CD4-positive, alpha-beta T cell treated with Interleukin-4 for 4 hours (primary cell): ENCODE measurements at places on chromosomes 1 and 21.

- peak; percentile 43 for DNase-seq
These were observed 3.0 kb upstream of the SOD1 start for GRCh38 chr21:31656199-31657095.

- DNase-seq, result no peak
These were observed 139.6 kb downstream of the BRINP2 start for GRCh38 chr1:177310326-177310725.

GRCh38 chr1:237672748-237673147 lies 218.0 kb downstream of the ZP4 start:
- DNase-seq, result no peak

DNA sequence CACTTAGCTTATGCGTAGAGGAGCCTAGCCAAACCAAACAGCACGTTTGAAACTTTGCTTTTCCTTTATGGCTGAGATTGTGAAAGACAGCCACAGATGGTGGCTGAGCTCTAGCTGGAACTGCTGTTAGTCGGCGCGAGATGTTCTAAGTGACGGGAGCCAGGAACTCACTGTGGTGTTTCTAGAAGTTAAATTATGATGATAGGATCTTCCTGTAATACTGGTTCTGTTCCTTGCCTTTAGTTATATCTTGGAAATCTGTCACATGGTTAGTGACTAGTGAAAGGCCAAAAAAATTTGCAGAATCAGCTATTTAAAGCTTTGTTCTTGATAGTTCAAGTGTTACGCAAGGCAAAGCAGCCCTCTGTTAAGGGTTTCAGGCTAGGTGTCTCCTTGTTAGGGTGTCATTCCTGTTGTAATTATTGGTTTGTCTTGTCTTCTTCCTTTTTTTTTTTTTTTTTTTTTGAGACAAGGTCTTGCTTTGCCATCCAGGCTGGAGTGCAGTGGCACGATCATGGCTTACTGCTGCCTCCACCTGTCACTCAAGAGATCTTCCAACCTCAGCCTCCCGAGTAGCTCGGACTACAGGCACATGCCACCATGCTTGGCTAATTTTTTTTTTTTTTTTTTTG lies 22.6 kb downstream of the AK4 start:
- no peak for DNase-seq

- no peak for DNase-seq
These were observed 642.8 kb downstream of the USP25 start for GRCh38 chr21:16372586-16372985.

DNA sequence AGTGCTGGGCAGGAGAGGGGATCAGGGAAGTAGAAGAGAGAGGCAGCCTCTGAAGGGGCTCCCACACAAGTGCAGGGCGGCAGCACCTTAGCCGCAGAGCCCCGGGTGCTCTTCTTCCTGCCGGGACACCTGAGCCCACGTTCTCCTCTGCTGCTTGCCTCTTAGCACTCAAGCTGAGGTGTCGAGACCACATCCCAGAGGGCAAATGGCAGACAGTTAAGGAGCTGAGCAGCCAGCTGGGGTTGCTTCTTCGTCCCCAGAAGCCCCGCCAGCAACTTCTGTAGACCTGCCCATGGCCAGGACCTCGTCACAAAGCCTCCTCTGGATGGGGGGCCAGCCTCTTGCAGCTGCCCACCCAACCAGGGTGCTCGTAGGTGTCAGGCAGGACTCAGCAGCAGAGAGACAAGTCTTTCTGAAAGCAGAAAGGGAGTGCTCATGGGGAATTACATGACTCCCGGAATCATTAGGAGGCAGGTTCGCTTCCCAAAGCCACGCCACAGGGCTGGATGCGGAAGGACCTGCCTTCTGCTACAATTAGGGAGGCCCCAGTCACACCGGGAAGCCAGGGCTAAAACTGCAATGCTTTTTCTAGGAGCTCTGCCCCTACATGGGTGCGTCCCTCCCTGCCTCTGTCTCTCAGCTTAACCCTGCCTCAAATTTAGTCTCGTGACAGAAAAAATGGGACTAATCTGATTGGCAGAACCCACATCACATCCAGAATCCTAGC lies 141.4 kb upstream of the RAB4A start:
- peak; percentile 26 for DNase-seq

GRCh38 chr1:230031131-230031530 lies 35.9 kb upstream of the GALNT2 start:
- no peak for DNase-seq

- no peak for DNase-seq
These were observed 664.4 kb downstream of the LMO4 start for GRCh38 chr1:87993051-87993450.

GRCh38 chr21:33962290-33962689 lies 46.7 kb upstream of the ATP5PO start:
- no peak for DNase-seq

GRCh38 chr1:6116137-6116536 lies 64.0 kb downstream of the CHD5 start:
- no peak for DNase-seq

DNA sequence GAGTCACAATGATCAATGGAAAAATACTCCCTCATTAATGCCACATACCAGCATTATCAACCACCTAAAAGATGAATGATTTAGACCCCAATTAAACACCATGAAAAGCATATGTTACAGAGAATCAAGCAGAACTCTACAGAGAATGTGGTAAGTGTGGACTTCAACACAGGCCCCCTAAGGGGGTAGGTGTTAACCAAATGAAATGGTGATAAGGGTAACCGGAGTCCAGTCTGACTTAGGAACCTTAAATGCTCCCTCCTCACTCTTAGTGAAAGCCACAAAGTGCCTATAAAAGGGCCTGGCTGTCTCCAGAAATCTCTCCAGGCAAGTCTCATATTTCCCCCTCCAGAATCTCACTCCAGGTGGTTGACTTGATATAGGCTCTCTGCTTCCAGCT lies 149.2 kb upstream of the FOXD3 start:
- DNase-seq, result no peak

DNA sequence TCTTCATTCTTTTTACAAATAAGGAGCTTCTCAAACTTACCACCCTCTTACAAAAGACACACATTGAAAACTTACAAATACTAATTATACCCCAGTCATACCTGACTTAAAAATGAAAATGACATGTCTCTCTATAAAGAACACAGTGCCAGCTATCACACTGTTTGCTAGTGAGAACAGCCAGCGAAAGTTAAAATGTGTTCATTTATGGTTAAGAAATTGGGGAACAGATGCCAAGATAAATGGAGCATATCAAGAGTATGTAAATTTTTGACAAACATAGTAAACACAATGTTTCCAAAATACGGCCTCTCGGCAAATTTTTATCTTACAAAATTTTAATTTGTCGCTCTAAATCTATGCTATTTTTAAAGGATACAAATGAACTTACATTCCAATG lies 1422.9 kb downstream of the KCNT2 start:
- no peak for DNase-seq

- no peak for DNase-seq
These were observed 168.5 kb downstream of the ACTL8 start for GRCh38 chr1:17923666-17924065.

DNA sequence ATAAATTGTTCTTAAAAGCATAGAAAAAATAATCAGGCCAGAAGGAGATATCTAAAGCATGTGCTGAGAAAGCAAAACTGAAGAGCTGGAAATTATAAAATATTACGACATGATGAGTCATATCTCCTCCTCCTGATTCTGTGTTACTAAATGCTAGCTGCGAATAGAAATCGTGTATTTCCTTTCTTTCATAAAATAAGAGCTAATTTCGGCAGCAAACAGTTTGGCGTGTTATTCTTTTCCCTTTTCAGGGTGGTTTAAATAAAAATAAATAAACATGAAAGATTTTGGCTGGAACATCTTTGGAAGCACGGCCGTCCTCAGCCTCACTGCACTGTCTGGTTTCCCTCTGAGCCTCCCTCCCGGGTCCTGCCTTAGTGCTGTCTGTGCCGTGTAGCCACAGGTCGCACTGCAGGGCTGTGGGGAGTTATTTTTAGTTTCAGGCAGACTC lies 56.0 kb downstream of the ADARB1 start:
- DNase-seq, result no peak
